SW 1271 (cell line): ENCODE measurements at places on chromosomes 3 and 15.

DNA sequence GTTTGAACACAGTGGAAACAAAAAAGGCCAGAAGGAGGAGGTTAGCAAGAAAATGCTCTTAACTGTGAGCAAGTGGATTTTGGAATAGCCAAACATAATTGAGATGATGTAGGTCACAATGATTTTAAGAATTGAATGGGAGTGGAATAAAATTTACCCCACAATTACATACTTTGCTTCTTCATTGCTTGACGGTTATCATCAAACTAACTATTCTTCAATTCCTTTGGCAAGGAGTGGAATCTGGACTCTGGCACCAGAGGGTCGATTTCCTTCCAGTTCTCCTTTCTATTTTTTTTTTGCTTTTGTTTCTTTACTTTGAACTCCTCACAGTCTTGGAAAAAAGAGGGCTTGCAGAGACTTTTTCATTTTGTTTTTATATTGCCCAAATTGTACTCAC, 634.5 kb upstream of the TGFBR2 start:
- no peak for DNase-seq

DNA sequence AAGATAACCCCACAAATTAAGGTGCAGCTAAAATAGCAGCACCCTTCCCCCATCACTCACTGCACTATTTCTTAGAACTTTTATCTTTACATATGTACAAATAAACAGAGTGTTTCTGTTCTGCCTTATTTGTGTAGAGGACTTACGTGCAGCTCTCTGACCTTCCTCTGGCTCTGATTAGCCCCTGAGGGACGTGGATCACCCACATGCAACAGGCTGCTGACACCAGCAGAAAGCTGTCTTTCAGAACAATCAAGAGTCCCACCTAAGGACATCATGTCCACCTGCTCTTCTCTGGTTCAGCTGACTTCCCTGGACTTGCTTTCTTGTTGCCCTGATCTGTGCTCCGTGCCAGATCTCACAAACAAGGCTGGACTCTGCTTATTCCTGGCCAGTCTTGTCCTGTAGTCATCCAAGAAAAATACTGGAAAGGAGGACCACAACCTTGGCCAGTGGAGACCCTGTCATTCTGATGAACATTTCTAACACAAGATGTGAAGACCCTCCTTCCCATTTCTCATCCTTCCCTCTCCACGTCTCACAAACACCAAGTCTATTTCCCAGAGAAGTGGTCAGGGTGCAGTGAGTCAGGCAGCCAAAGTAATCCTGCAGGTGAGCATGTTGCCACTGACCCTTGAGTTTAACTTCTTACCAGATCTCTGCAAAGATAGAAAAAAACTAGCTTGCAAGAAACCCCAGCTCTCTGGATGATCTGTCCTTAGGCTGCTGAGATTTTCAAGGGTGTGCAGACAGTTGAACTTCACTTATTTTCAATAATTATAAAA, 243.6 kb upstream of the ICE2 start:
- DNase-seq = no peak

- no peak for DNase-seq
Observed at GRCh38 chr3:122325769-122326168, 721 bp downstream of the CSTA start.

- no peak for DNase-seq
Observed at GRCh38 chr3:186502138-186502948, 41.8 kb downstream of the CRYGS start.

- no peak for DNase-seq
Observed at GRCh38 chr3:123920868-123921267, 36.7 kb upstream of the MYLK start.

DNA sequence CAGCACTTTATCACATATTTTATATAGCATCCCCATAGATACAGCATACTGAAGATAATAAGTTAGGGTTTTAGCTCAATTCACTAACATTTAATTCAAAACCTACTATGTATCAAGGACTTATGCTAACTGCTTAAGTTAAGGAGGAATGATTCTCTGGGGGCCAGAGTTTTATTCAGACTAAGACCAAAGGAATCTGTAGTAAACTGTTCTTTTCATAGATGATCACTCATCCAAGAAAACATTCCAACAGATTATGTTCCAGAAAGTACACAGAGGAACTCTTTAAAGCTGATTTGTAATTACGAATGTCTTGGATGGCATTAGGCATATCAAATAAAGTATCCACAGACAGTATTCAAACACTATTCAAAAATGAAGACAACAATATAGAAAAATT, 226.4 kb downstream of the SCAPER start:
- DNase-seq = no peak

GRCh38 chr3:124540550-124541211, 189.6 kb upstream of the UMPS start:
- DNase-seq = no peak

- DNase-seq = no peak
Observed at GRCh38 chr15:100022806-100023205, 289.6 kb upstream of the LYSMD4 start.
